ENCODE measurements at places on chromosomes 3 and 15. TPM values are rescaled to one million over a fixed set of nuclear protein-coding genes. Genes with fewer than 3 reads are reported as not detected.
A peak's percentile ranks its signal among the peaks of the same experiment; 100 is the strongest.

- H3K36me3 ChIP-seq: no peaks in the 10 kb centered on the region
- no peak overlapping the region for H3K4me3 ChIP-seq
- H3K27ac ChIP-seq: no peak overlapping the region
- peaks cover 6% of the 10 kb centered on the region for H3K4me1 ChIP-seq
- no peak for DNase-seq
Measured at GRCh38 chr3:11164607-11165006, 10.3 kb downstream of the HRH1 start.

- DNase-seq: no peak
- H3K27ac ChIP-seq: no peak overlapping the region
- peaks cover 6% of the 10 kb centered on the region for H3K36me3 ChIP-seq
- H3K4me1 ChIP-seq: no peaks in the 10 kb centered on the region
- H3K4me3 ChIP-seq: no peak overlapping the region
Measured at GRCh38 chr3:81579744-81580143, 181.7 kb downstream of the GBE1 start.

- no peaks in the 10 kb centered on the region for H3K4me1 ChIP-seq
- H3K4me3 ChIP-seq: no peak overlapping the region
- DNase-seq: no peak
- no peaks in the 10 kb centered on the region for H3K36me3 ChIP-seq
- H3K27ac ChIP-seq: no peak overlapping the region
- H3K27me3 ChIP-seq: no peaks in the 10 kb centered on the region
Measured at GRCh38 chr3:18046131-18046915, 303.9 kb upstream of the TBC1D5 start.

DNA sequence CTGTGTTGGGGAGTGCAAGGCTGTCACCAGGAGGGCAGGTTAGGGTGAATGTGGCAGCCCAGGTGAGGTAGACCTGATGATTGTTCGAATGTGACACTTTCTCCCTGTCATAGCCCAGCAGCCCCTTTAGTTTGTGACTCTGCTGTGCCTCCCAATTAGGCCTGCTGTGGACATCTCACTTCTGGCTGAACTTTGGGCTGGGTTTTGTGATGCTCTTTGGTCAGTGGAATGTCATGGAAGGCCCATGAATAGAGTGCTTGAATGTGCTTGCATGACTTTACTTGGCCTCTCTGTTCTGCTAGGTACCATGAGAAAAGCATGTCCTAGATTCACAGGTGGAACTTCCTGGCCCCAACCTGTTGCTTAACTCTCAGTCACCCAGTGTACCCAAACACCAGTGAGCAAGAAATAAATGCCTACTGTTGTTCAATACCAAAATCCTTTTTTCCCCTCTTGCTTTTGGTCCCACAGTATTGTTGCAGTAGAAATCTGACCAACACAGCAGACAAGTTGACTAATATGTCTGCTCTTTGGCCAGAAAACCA is 249.7 kb downstream of the PTPRG start:
- no peaks in the 10 kb centered on the region for H3K36me3 ChIP-seq
- no peak overlapping the region for H3K4me3 ChIP-seq
- no peak overlapping the region for H3K27ac ChIP-seq
- H3K27me3 ChIP-seq: no peaks in the 10 kb centered on the region
- no peak for DNase-seq

- DNase-seq: no peak
- no peaks in the 10 kb centered on the region for H3K4me1 ChIP-seq
- H3K27me3 ChIP-seq: no peaks in the 10 kb centered on the region
- H3K27ac ChIP-seq: no peak overlapping the region
- H3K4me3 ChIP-seq: no peak overlapping the region
Measured at GRCh38 chr3:124351430-124352148, 359.7 kb upstream of the ROPN1 start.

GRCh38 chr3:153547970-153548369 is 385.9 kb downstream of the RAP2B start:
- H3K27me3 ChIP-seq: no peaks in the 10 kb centered on the region
- no peak overlapping the region for H3K4me3 ChIP-seq
- no peaks in the 10 kb centered on the region for H3K4me1 ChIP-seq

GRCh38 chr3:149554826-149555225 is 80.3 kb downstream of the TM4SF4 start:
- H3K4me1 ChIP-seq: peaks cover 32% of the 10 kb centered on the region
- no peak overlapping the region for H3K27ac ChIP-seq
- H3K4me3 ChIP-seq: no peak overlapping the region

DNA sequence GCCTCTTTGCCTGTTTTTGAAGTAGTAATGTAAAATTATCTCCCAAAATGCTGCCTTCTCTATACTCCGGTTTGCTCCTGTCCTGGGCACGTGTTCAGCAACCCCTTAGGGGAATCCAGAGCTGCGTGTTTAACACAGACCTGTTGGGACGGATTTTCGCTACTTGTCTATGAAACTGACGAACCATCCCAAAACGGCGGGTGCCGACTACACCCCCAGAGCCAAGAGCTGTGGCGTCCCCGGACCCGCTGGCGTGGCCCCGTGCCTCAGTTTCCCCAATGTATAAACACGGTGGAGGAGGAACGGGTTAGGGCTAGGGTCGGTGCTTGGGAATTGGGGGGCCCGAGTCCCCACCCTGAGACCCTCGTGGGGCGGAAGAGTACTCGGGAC is 473 bp downstream of the FHIT start:
- H3K27me3 ChIP-seq: no peaks in the 10 kb centered on the region
- H3K4me1 ChIP-seq: peaks cover 16% of the 10 kb centered on the region
- H3K36me3 ChIP-seq: no peaks in the 10 kb centered on the region
- peak overlapping the region; percentile 85 for H3K4me3 ChIP-seq

GRCh38 chr3:127003601-127004280 is 20.8 kb downstream of the PLXNA1 start:
- no peak for DNase-seq
- no peak overlapping the region for H3K27ac ChIP-seq
- H3K4me1 ChIP-seq: peaks cover 35% of the 10 kb centered on the region
- no peaks in the 10 kb centered on the region for H3K27me3 ChIP-seq

DNA sequence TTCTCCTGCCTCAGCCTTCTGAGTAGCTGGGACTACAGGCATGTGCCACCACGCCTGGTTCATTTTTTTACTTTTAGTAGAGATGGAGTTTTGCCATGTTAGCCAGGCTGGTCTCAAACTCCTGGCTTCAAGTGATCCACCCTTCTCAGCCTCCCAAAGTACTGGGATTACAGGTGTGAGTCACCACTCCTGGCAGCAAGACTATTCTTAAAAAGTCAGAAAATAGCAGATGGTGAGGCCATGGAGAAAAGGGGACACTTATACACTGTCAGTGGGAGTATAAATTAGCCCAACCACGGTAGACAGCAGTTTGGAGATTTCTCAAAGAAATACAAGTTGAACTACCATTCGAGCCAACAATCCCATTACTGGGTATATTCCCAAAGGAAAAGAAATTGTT is 603.3 kb upstream of the TBL1XR1 start:
- H3K4me1 ChIP-seq: no peaks in the 10 kb centered on the region
- no peak for DNase-seq
- H3K4me3 ChIP-seq: no peak overlapping the region
- no peaks in the 10 kb centered on the region for H3K36me3 ChIP-seq

- no peak overlapping the region for H3K4me3 ChIP-seq
- H3K4me1 ChIP-seq: peaks cover 14% of the 10 kb centered on the region
- H3K27me3 ChIP-seq: no peaks in the 10 kb centered on the region
- H3K27ac ChIP-seq: no peak overlapping the region
- peak; percentile 24 for DNase-seq
Measured at GRCh38 chr15:101159096-101159935, 92.5 kb downstream of the CHSY1 start.

- no peaks in the 10 kb centered on the region for H3K36me3 ChIP-seq
- no peak overlapping the region for H3K27ac ChIP-seq
- H3K4me1 ChIP-seq: peaks cover 13% of the 10 kb centered on the region
- H3K4me3 ChIP-seq: no peak overlapping the region
- no peaks in the 10 kb centered on the region for H3K27me3 ChIP-seq
Measured at GRCh38 chr3:47961815-47962606, 54.2 kb downstream of the MAP4 start.

GRCh38 chr3:123447416-123447748 is 1.5 kb downstream of the ADCY5 start:
- peaks cover 54% of the 10 kb centered on the region for H3K27me3 ChIP-seq
- peak overlapping the region; percentile 25 for H3K4me3 ChIP-seq
- H3K4me1 ChIP-seq: peaks cover 15% of the 10 kb centered on the region
- no peak for DNase-seq
- no peaks in the 10 kb centered on the region for H3K36me3 ChIP-seq
- H3K27ac ChIP-seq: no peak overlapping the region

DNA sequence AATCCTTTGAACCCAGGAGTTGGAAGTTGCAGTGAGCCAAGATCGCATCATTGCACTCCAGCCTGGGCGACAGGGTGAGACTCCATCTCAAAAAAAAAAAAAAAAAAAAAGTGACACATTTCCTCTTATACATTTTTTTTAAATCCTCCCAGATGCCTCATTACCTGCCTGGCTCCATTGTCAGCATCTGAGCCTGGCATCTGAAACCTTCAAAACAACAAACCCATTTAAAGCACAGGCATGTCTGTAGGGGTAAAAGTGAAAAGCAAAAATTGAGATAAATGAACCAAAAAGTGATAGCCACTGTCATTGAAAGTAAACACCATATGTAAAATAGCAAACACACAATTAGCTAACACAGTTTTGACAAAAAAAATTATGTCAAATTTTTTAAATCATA is 38.6 kb downstream of the OSBPL10 start:
- DNase-seq: no peak
- H3K4me3 ChIP-seq: no peak overlapping the region
- H3K36me3 ChIP-seq: no peaks in the 10 kb centered on the region

- no peak for DNase-seq
- no peaks in the 10 kb centered on the region for H3K4me1 ChIP-seq
- peaks cover 9% of the 10 kb centered on the region for H3K27me3 ChIP-seq
- H3K27ac ChIP-seq: no peak overlapping the region
- H3K36me3 ChIP-seq: no peaks in the 10 kb centered on the region
Measured at GRCh38 chr3:44031387-44032380, 210.0 kb upstream of the TOPAZ1 start.

DNA sequence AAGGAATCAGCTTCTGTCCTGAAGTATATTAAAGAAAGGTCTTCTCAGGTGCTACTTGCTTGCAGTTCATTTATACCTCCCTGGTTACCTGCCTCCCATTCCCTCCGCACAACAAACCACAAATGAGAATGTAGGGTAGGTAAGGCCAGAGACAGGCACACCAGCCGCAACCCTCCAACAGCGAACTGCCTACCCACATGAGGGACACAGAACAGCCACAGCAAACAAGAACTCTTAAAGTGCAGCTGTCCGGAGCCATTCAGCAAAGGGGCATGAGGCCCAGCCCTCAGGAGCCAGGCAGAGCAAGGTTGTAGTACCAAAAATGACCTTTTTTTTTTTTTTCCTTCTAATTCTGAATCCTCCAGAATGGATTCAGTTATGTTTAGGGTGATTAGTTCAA is 52.4 kb downstream of the SPSB4 start:
- H3K27me3 ChIP-seq: no peaks in the 10 kb centered on the region
- no peak overlapping the region for H3K27ac ChIP-seq
- DNase-seq: no peak
- H3K36me3 ChIP-seq: no peaks in the 10 kb centered on the region
- H3K4me3 ChIP-seq: no peak overlapping the region

DNA sequence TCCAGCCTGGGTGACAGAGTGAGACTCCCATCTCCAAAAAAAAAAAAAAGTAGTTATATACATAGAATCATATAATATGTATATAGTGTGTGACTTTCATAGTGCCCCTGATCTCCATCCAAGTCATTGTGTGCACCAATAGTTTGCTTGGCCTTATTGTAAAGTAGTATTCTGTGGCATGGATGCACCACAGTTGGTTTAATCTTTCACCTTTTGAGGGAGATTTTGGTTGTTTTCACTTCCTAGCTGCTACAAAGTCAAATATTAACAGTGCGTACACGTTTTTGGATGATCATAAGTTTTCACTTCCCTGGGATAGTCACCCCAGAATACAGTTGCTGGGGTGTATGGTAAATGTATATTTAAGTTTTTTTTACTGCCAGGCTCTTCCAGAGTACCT is 162.8 kb downstream of the PTPRG start:
- H3K36me3 ChIP-seq: no peaks in the 10 kb centered on the region
- no peaks in the 10 kb centered on the region for H3K27me3 ChIP-seq
- peaks cover 12% of the 10 kb centered on the region for H3K4me1 ChIP-seq
- no peak overlapping the region for H3K27ac ChIP-seq

DNA sequence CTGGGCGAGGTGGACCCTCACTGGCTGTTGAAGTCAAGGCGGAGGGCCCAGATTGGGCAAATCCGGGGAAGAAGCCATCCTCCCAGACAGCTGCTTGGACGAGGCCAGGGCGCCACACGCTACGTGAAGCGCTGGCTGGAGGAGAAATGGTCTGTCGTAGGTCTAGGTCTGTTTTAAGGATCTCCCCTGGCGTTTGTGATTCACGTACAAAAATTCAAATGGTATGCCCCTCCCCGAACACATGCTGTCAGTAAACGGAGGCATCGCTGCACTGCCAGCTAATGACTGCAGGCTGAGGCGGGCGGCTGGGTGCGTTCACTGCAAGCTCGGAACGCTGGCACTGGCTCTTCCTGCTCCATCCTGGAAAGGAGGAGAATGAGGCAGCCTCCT is 69.9 kb downstream of the EPHB3 start:
- H3K4me1 ChIP-seq: no peaks in the 10 kb centered on the region
- peaks cover 6% of the 10 kb centered on the region for H3K27me3 ChIP-seq
- H3K27ac ChIP-seq: no peak overlapping the region
- DNase-seq: no peak

GRCh38 chr3:39707314-39707909 is 102.0 kb upstream of the MYRIP start:
- no peaks in the 10 kb centered on the region for H3K36me3 ChIP-seq
- no peak for DNase-seq
- no peak overlapping the region for H3K27ac ChIP-seq
- no peaks in the 10 kb centered on the region for H3K27me3 ChIP-seq
- H3K4me1 ChIP-seq: no peaks in the 10 kb centered on the region

- no peaks in the 10 kb centered on the region for H3K36me3 ChIP-seq
- no peak overlapping the region for H3K27ac ChIP-seq
- DNase-seq: no peak
- no peak overlapping the region for H3K4me3 ChIP-seq
- H3K27me3 ChIP-seq: peaks cover 89% of the 10 kb centered on the region
- H3K4me1 ChIP-seq: peaks cover 29% of the 10 kb centered on the region
Measured at GRCh38 chr15:74134387-74135027, 4.1 kb downstream of the ISLR2 start.

The CCDC9B gene
- 71.4 TPM for total RNA-seq

The SIDT1 gene
- 5.3 TPM for total RNA-seq

The GOLGA8J gene
- total RNA-seq: 0.59 TPM

The RASA2 gene
- 21.5 TPM for total RNA-seq

The PLSCR2 gene
- total RNA-seq: 0.86 TPM

The GHSR gene
- not detected for total RNA-seq

The ZNF662 gene
- total RNA-seq: 7.3 TPM

The CHRD gene
- 4.1 TPM for total RNA-seq

The BCL2A1 gene
- total RNA-seq: 124 TPM

The NANOGP8 gene
- total RNA-seq: 0.59 TPM

The ISY1 gene
- 31.0 TPM for total RNA-seq

The P2RY13 gene
- total RNA-seq: 14.4 TPM

The MYNN gene
- 15.0 TPM for total RNA-seq

The PPM1L gene
- 14.9 TPM for total RNA-seq

The ILDR1 gene
- total RNA-seq: 8.3 TPM

The ADAMTS17 gene
- total RNA-seq: 3.0 TPM

All from lower lobe of right lung (tissue), 2 donors.